HCEC 1CT (cell line): ENCODE measurements at places on chromosomes 4 and X.

DNA sequence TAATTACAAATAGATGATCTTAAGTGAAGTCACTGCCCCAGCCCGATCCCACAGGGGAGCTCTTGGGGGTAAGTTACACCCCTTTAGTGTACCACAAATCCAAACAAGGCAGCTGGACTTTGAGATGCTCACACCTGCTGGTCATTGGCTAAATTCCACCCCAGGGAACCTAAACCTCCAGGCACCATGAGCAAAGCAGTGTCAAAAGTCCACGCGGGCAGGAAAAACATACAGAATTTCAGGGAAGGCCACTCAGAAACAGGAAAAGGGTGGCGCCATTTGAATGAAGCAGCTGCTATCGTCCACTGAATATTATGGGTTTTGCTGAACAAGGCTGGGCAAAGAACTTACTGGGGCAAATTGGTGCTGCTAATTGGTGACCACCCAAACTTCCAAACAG is 30.9 kb downstream of the SUPT20HL1 start:
- no peak for DNase-seq

- DNase-seq = peak; percentile 12
These were observed 380.6 kb upstream of the SPOCK3 start for GRCh38 chr4:167614866-167615265.

DNA sequence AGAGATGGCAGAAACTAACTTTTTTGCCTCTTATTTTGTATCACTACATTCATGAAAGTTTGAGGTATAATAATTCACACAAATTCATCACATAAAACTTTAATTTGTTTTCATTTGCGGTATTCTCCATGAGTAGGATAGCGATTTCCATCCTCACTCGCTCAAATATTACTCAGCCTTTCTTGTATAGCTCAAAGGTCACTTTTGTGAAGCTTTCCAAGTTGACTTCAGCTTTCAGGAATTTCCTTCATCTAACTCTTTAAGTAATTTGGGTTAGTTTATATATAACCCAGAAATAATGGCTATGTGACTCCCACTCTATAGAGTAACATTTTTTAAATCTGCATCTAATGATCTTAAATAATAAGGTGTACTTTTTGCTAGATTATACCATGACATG is 314.4 kb downstream of the IL1RAPL1 start:
- no peak for DNase-seq

- no peak for DNase-seq
These were observed 35.6 kb upstream of the ADRA2C start for GRCh38 chr4:3730422-3731190.
